Amniotic stem cell (primary cell): ENCODE measurements at places on chromosomes 16 and 17.
A peak's percentile ranks its signal among the peaks of the same experiment; 100 is the strongest.

- no peak for DNase-seq
Measured at GRCh38 chr17:7411427-7411750, 3.7 kb downstream of the NLGN2 start.

DNA sequence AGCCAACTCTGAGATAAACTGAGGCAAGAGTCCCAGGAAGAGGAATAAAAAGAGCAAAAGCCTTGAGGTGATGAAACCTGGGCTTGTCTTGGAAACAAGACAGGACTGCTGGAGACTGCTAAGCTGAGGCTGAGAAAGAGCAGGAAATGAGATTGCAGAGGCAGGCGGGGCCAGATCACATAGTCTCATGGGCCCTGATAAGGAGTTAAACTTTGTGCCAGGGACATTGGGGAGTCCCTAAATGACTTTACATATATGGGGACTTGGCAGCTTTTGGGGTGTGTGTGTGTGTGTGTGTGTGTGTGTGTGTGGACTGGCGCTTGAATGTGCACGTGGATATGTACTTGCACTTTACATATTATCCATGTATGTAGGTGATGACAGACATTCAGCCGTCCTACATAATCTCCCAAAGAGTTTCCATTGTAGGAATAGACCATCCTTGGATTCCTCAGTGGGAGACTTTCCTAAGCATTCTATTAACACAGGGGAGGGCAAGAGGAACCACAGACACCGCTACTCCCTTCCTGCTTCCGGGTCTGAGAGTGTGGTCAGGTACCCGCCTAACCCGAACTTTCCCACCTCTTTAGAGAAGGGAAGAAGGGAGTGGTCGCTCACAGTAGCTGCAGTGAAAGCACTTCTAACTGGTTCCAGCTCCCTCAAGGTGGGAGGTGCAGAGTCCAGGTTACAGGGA lies 123.1 kb downstream of the LYRM1 start:
- no peak for DNase-seq

DNA sequence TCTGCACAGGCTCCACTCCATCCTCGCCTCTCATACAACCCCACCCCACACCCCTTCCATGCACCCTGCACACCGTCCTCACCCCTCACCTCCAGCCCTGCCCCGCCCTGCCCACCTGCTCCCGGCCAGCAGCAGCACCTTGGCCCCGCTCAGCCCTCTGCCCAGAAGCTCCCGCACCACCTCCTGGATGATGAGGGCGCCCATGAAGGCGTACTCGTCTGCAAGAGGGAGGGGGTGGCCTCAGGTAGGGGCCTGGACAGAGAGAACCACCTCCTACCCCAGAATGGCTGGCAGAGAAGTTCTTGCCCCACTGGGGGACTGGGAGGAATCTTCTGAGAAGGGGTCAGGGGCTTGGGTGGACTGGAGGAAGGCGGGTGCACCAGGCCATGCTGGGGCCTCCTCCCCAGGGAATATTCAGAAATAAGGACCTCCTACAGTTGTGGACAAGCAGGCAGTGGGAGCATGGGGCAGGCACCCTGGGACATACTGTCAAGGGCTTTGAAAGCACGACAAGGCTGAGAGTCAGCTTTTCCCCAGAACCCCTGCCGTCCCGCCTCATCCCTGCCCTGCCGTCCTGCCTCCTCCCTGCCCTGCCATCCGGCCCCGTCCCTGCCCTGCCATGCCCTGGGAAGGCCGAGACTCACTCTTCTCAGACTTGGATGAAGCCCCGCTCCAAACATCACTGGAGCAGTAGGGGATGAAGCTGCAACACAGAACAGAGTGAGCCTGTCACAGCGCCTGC lies 3.1 kb downstream of the NOTUM start:
- no peak for DNase-seq

DNA sequence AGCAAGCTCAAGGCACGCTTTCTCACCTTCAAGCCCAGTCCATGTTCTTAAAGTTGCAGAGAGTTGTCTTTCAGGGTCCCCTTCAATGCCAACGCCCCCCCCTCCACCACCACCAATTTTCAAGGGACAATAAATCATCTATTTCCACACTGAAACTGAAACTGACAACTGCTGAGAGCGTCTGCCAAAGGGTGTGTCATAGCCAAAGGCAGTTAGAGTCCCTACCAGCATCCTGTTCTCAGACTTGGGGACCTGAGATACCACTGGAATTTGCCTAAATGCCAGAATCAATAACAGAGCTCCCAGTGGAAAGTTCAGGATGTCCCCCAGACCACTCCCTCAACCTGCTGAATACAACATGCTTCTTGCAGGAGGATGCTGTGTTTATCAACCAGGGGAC lies 133.2 kb upstream of the SOX9 start:
- DNase-seq, result no peak

DNA sequence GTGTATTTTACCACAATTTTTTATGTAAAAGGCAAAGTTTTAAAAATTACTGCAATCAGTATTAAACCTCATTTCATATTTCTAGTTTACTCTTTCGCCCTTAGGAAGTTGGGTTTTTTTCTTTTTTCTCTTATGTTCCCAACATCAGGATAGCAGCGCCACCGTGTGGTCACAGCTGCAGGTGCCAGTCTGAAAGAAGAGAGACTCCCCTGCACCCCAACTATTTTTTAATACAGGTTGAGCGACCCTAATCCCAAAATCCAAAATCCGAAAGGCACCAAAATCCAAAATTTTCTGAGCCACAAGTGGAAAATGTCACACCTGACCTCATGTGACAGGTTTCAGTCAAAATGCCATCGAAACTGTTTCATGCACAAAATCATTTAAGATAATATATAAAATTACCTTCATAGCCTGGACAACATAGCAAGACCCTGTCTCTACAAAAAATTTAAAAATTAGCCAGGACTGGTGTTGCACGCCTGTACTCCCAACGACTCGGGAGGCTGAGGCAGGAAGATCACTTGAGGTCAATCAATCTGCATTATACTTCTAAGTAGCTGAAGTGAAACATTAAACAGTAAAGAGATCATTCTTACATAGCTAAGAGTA lies 21.8 kb upstream of the ASGR2 start:
- peak; percentile 57 for DNase-seq
